Kidney glomerular epithelial cell (primary cell): ENCODE measurements at places on chromosomes 13 and 19.

DNA sequence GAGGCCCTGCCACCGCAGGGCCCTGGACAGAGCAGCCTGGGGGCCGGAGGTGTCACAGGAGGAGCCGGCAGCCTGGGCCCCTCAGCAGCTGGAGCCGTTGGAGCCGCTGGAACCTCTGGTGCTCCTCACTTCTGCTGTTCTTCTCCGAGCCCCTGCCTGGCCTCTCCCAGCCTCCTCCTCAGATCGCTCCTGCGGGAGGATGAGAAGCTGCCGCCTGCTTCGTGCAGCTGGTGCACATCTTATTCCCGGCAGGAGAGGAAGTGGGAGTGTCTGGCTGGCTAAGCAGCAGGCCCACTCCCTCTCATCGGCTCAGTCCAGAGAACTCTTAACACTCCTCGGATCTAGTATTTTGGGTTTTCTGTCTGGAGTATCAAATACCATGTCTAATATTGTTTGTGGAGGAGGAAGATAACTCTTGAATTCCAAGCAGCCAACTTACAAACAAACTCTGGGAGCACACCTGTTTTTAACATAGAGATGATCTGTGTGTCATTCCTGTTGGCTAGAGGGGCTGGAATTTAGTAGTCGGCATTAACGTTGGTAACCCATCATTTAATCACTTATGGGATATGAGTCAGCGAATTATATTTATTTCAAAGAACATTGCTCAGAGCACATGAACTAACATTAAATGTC lies 37.1 kb upstream of the RNF113B start:
- peak; percentile 75 for DNase-seq

- DNase-seq: no peak
Measured at GRCh38 chr13:103250071-103250470, 183.9 kb upstream of the SLC10A2 start.

GRCh38 chr19:18494267-18494607 lies 27.6 kb downstream of the ELL start:
- DNase-seq: no peak

- DNase-seq: no peak
Measured at GRCh38 chr13:113942591-113943103, 31.2 kb downstream of the C13orf46 start.

GRCh38 chr19:35673121-35673804 lies 6.9 kb downstream of the UPK1A start:
- DNase-seq: peak; percentile 37

DNA sequence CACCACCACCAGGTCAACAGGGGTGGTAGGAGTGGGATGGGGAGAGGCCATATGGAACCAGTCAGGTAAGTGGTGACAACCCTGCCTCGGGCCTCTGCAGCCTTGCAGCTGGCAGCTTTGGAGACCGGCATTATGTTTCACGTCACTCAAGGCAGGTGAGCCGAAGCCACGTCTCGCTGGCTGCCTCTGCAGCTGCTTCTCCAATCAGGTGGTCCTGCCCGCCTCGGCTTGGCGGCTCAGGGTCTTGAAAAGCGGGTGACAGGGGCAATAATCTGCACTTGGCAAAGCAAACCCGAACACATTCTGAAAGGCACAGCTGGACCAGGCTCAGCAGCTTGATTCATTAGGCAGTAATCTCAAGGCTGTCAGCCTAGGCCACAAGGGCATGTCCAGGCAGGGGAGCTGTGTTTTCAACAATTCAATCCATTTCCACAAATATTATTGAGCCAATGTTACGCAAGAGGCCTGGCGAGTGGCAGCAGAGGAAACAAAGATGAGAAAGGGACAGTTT lies 77.4 kb upstream of the PCDH8 start:
- no peak for DNase-seq

DNA sequence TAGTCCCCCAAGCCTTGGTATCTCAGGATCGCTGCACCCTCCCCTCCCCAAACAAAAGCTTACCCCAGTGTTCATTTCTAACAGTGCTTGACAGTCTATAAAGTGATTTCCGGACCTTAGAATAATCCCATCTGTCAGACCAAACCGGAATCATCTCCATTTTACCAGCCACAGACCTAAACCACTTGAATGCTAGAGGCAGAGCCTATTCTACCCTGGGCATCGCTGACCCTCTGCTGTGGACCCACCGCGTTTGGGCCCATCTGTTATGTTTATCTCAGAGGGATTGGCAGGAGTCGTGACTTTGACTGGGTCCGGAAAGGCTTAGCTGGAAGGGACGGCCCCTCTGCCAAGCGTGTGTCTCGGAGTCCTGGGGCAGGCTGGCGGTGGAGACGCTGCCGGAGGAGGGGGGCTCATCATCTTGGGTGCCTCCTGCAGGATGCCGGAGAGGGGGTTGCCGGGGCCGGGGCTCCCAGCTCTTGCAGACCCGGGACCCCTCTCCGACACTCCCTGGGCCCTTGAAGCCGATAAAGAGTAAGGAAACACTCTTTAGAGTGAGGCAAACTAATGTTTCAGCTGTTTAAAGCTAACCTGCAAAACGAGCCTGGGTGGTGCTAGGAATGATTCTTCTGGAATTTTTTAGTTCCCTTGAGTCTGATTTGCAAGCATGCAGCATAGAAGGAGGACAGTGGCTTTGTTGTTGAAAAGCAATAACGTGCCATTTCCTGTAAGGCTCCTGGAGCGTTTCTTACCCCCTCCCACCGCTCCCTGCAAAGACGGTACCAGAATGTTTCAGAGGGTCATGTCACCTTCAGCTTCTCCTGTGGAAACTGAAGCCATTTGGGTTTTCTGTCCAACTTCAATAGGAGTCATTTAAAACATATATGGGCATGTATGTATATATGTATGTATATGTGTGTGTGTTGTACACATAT lies 1.3 kb downstream of the SLC25A42 start:
- no peak for DNase-seq

- DNase-seq: no peak
Measured at GRCh38 chr13:102956449-102956848, 109.8 kb downstream of the SLC10A2 start.

- no peak for DNase-seq
Measured at GRCh38 chr13:53885997-53886396, 857.4 kb downstream of the OLFM4 start.
